ENCODE measurements at places on chromosomes 5 and 9. TPM values are rescaled to one million over a fixed set of nuclear protein-coding genes. Genes with fewer than 3 reads are reported as not detected.

The FGD3 gene
- total RNA-seq: not detected

The EFNA5 gene
- total RNA-seq: 25.8 TPM

The CDX1 gene
- not detected for total RNA-seq

The UBE2D2 gene
- 106 TPM for total RNA-seq

The CDKN2B gene
- 4.7 TPM for total RNA-seq

The MEF2C gene
- total RNA-seq: 63.5 TPM

The NR5A1 gene
- total RNA-seq: not detected

The JMY gene
- total RNA-seq: 14.9 TPM

The NFIB gene
- 191 TPM for total RNA-seq

The FBN2 gene
- 208 TPM for total RNA-seq

The NTRK2 gene
- not detected for total RNA-seq

The FRRS1L gene
- under 0.01 TPM for total RNA-seq

The SLC25A48 gene
- total RNA-seq: not detected

The SHLD3 gene
- 8.0 TPM for total RNA-seq

The RMRP gene
- 23,866 TPM for total RNA-seq

The IFNA2 gene
- total RNA-seq: not detected

The CORO2A gene
- total RNA-seq: 0.40 TPM

The SOHLH1 gene
- total RNA-seq: not detected

The GABRB2 gene
- total RNA-seq: not detected

The TSSK1B gene
- total RNA-seq: not detected

The PAX5 gene
- not detected for total RNA-seq

The ATOX1 gene
- 44.8 TPM for total RNA-seq

The IRGM gene
- not detected for total RNA-seq

The TRAPPC13 gene
- 34.4 TPM for total RNA-seq

The RFESD gene
- 1.2 TPM for total RNA-seq

The PDCD1LG2 gene
- 16.1 TPM for total RNA-seq

The C9orf40 gene
- total RNA-seq: 6.6 TPM

The ACTL7B gene
- under 0.01 TPM for total RNA-seq

Measured in thoracic aorta endothelial cell (primary cell).